WTC11 (cell line): ENCODE measurements at places on chromosomes 7 and 10.

DNA sequence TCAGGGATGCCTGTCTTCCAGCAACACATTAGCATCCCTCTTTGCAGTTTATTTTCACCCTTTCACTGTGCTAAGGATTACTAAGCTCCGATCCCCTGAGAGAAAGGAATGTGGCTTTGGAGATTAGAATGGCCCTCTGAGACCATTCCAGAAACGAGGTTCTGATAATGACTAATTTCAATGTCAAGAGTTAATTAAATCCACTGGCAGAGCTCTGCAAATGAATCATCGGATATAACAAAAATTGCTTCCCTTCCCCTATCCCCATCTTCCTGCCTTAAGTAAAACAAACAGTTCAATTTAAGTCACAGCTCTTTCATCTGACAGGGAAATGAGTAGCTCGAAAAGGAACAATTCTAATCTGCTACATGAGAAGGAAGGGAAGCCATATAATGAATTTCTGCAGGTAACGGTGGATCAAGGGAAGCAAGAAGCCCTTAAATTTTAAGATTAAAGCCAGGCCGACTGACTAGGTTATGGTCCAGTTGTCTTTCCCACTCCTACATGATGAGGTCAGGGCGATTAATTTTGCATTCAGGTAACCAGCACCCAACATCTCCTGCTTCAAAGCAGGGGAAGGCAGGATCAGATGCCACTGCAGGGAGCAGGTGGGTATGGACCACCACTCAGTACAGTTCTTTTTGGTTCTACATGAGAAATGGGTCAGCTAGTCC lies 50.5 kb downstream of the MALSU1 start:
- no peak for DNase-seq

DNA sequence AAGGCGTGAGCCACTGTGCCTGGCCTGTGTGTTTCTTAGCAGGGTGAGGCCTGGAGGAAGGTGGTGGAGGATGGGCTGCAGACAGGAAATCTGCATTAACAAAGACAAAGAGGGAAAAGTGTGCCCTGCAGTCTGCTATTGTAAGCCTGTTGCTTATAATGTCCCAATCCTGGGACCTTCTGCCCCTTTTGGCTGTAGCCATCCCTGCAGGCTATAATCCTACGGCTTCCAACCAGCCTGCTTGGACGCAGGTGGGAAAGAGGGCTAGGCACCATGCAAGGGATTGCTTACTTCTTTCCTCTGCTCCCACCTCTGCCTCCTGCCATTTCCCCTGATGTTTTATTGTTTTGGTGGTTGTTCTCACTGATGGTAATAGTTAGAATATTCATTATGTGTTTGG lies 434.3 kb downstream of the PLXNA4 start:
- DNase-seq = no peak

- no peak for DNase-seq
Observed at GRCh38 chr7:111264981-111265380, 174.1 kb downstream of the LRRN3 start.

GRCh38 chr10:112769611-112770370 lies 180.3 kb upstream of the TCF7L2 start:
- no peak for DNase-seq

GRCh38 chr7:50069613-50070012 lies 23.4 kb downstream of the ZPBP start:
- peak; percentile 23 for DNase-seq

DNA sequence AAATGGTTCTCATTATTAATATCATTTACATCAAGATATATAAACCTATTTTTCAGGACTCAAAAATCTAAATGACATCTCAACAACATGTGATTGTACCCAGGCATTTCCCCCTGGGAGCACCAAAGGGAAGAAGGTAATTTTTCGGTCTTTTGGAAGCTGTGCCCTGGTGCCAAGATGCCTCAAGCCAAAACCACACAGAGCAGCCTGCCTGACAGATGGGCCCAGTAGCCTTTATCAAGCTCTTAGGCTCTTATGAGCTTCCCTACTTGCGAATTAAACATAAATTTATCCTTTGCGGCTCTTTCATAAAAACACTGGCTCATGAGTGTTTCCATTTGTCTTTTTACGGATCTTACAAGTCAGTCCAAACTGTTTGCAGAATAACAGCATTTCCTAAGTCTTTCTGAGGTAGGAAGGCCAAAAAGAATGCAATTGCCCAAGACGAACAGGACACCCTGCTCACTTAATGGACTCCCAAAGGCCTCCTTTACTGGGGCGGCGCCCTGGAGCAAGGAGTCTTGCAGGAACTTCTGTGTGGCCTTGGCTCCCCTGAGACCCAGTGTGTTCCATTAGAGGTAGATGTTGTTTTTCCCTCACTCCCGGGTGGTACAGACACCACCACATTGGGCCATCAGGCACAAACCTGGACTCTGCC lies 4.1 kb upstream of the RASSF4 start:
- DNase-seq = no peak

- no peak for DNase-seq
Observed at GRCh38 chr10:28429573-28430216, 103.2 kb upstream of the WAC start.

GRCh38 chr7:121440857-121441503 lies 44.9 kb upstream of the FAM3C start:
- DNase-seq = no peak

DNA sequence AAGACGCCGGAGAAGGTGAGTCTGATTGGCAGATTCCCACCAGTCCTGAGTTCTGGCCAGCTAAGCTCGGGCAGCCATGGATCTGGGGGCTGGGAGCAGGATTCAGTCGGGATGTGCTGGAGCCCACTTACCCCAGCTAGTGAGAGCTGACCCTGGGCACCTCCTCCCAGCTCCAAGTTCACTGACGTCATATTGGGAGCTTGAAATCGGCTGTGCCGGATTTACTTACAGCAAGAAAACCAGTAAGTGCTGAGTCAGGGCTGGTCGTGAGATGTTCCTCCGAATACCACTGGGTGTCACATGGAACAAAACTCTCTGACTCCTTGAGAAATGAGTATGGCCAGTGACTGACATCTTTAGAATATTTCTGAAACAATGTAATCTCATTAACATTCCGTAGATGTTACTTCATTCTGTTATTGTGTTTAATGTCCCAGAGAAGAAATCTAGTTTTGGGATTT lies 621.2 kb downstream of the SDK1 start:
- DNase-seq = peak; percentile 50

- peak; percentile 81 for DNase-seq
Observed at GRCh38 chr10:98309366-98310355, 41.7 kb upstream of the LOXL4 start.

DNA sequence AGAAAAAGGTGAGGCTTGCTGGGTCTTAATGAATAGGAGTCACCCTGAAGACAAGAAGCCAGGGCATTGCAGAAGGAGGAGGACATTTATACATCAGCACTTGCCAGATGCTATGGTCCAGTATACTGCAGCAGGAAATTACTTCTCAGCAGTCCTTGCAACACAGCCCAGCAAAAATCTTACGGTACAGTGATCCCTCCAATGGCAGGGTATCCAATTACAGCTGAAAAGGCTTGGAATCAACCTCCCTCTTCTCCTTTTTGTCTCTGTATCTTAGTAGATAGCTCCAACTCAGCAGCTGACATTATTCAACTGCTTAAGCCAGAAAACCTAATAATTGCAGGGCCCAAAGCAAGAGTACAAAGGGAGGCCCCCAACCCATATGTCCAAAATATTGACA lies 128.3 kb upstream of the COBL start:
- DNase-seq = no peak

GRCh38 chr7:87083865-87084519 lies 24.5 kb upstream of the ELAPOR2 start:
- no peak for DNase-seq

DNA sequence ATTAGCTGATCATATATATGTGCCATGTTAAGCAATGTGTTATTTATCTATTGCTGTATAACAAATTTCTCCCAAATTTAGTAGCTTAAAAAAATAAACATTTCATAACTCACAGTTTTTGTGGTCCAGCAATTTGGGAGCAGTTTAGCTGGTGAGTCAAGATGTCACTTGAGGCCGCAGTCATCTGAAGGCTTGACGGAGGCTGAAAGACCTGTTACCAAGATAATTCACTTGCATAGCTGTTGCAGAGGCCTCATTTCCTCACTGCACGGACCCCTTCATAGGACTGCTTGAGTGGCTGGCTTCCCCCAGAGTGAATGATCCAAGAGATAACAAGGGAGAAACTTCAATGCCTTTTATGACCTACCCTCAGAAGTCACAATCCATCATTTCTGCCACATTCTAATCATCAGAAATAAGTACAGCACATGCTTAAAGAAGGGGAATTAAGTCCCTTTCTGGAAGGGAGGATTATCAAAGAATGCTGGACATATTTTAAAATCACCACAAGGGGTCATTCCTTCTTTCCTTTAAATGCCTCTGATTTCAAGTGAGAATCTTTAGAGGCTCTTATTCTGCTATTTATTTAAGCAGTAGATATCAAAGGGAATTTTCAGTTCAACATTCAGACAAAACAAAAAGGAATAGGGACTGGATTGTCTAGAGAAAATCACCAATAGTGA lies 10.5 kb upstream of the SRPK2 start:
- no peak for DNase-seq

GRCh38 chr7:135950972-135951371 lies 26.2 kb downstream of the MTPN start:
- DNase-seq = no peak

GRCh38 chr10:128116851-128117615 lies 9.2 kb downstream of the MKI67 start:
- peak; percentile 28 for DNase-seq

- DNase-seq = no peak
Observed at GRCh38 chr10:31121757-31122577, 90.3 kb upstream of the ZNF438 start.

DNA sequence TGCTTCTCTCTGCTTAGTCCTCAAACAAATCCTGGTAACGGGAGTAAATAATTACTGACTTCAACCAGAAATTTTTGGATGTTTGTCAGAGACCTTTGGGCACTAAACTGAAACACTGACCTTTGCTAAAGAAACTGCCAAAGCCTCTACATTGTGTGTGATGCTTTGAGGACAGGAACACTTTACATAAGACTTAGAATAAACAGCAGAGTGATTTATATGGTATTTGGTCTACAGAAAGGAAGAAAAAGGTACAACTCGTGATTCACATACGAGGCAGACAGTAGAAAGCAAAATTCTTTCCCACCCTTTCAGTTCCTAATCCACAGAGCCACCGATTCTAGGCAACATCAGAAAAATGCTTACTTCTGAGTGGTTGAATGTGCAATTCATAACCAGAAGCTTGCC lies 59.8 kb downstream of the SLC16A12 start:
- no peak for DNase-seq

- peak; percentile 25 for DNase-seq
Observed at GRCh38 chr7:104096683-104097082, 107.2 kb upstream of the RELN start.

DNA sequence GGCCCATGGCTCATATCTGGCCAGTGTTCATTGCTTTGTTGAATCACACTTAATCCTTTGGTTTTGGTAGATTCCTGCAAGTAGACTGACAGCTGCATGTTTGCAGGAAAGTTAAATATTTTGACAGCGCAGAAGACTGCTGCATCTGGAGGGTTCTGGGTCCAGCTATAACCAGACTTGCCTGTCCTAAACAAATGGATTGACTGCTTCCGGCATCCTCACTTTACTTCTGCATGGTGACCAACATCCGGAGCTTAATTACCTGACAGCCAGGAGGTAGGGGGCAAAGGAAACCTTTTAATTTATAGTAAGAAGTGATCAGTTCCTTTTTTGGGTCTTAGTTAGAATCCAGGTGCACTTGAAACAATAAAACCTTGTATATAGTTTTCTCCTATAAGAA lies 263.3 kb downstream of the SNX10 start:
- DNase-seq = no peak

GRCh38 chr7:101743241-101743994 lies 74.0 kb upstream of the CUX1 start:
- DNase-seq = peak; percentile 81

DNA sequence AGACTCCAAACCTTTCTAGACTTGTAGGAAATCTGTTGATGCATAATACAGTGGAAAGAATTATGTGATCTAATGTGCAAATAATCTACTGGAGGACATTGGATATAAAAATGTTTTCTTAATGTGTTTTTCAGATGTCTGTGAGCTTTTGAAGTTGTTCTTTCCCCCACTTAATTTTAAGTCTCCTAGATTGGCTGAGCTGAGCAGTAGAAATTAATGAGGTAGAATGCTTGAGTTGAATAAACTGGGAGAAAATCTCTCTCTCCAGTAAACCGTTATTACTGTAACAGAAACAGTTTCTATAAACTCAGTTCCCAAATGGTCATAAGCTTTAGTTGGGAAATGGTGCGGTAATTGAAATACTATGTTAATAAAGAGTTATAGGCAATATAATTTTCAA lies 15.7 kb downstream of the CSGALNACT2 start:
- no peak for DNase-seq

GRCh38 chr10:119278126-119278709 lies 70.8 kb downstream of the GRK5 start:
- DNase-seq = no peak

DNA sequence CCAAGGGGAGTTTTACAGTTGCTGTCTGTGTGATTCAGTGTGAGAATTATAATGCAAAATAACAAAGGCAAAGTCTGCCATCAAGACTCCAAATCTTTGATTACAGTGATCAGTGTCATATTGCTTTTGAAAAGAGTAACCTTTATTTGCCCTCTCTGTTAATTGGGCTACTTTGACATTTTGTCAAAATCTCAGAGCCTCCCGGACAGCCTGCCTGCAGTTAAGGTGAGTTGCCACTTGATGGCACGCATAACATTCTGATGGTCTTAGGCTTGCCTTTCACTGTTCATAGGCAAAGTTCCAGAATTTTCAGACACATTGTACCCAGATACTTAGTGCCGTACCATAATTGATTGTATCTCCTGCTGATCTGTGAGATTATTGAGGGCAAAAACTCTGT lies 253.5 kb downstream of the ABCA13 start:
- peak; percentile 37 for DNase-seq

GRCh38 chr7:8585591-8585990 lies 152.2 kb downstream of the NXPH1 start:
- DNase-seq = no peak

DNA sequence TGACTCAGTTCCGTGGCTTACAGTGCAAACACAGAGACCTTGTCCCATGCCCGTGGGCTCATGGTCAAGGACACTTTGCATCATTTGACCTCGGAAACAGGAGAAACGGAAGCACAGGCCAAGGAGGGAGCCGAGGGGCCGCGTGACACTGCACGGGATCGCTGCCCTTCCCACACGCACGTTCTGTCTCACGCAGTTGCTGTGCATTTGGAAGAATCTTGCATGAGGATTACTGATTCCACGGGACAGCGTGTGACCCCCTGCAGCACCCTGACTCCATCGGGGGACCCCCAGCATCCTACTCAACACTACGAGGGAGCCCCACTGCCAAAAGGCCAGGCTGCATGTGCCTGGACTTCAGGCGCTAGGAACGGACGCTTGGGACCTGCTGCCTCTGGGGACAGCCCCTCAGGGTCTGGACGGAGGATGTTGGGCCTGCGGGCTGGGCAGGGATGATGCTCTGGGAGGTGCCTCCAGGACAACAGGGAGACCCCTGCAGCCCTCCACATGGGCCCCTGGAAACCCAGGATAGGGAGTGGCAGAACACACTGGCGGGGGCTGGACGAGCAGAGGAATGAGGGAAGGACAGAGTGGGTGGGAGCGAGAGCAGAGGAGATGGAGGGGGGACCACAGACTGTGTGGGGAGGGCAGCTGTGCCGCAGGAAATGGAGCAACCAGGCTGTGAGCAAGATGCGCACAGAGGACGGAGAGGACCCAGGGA lies 222.2 kb downstream of the DNAJB6 start:
- peak; percentile 7 for DNase-seq
